ENCODE measurements at places on chromosomes 7 and 10. TPM values are rescaled to one million over a fixed set of nuclear protein-coding genes. Genes with fewer than 3 reads are reported as not detected.
A peak's percentile ranks its signal among the peaks of the same experiment; 100 is the strongest.

Gene LIPA
- 84.5 TPM for total RNA-seq

Gene LRRC61
- 17.1 TPM for total RNA-seq

Gene SAMD9
- total RNA-seq: 11.0 TPM

- H3K4me1 ChIP-seq: no peaks in the 10 kb centered on the region
- no peaks in the 10 kb centered on the region for H3K27me3 ChIP-seq
- H3K4me3 ChIP-seq: no peak overlapping the region
- DNase-seq: no peak
- no peak overlapping the region for H3K27ac ChIP-seq
Measured at GRCh38 chr10:99742254-99742653, 10.2 kb downstream of the CUTC start.

DNA sequence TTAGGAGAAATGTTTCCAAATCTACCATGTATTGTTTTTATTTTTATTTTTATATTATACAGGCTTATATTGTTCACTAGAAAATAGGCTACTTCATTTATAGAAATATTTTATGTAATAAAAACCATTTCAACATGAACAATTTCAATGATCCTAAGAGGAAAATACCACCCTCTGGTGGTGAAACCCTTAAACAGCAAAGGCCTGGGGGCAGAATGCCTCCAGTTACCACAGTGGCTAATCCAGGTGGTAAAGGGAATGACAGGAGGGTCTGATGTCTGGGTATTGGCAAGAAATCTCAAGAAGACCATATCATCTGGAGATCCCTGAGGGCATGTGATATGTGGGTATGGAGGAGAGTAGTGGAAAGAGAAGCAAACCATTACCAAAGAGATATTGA is 19.3 kb downstream of the MACC1 start:
- DNase-seq: no peak
- no peaks in the 10 kb centered on the region for H3K36me3 ChIP-seq
- no peaks in the 10 kb centered on the region for H3K27me3 ChIP-seq
- H3K4me1 ChIP-seq: no peaks in the 10 kb centered on the region

GRCh38 chr10:3928569-3928968 is 143.6 kb upstream of the KLF6 start:
- no peak overlapping the region for H3K4me3 ChIP-seq
- H3K27me3 ChIP-seq: no peaks in the 10 kb centered on the region
- no peaks in the 10 kb centered on the region for H3K36me3 ChIP-seq
- DNase-seq: no peak
- H3K27ac ChIP-seq: no peak overlapping the region

DNA sequence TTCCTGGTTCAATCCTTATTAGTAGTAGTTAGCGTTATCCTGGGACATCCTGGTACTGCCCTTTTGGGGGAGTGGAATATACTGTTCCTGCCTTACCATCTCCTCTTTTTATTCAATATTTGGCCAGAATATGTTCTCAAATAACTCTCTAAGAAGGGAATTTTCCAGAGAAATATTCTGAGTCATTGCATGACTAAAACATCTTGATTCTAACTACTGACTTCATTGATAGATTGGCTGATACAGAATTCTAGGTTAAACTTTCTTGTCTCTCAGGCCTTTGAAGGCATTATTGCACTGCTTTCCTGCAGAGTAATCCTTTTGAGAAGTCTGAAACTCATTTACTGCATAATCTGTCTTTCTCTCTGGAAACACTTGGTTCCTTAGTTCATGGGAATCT is 275.5 kb upstream of the DGKB start:
- H3K36me3 ChIP-seq: no peaks in the 10 kb centered on the region
- H3K27me3 ChIP-seq: no peaks in the 10 kb centered on the region
- no peak overlapping the region for H3K4me3 ChIP-seq
- no peaks in the 10 kb centered on the region for H3K4me1 ChIP-seq
- H3K27ac ChIP-seq: no peak overlapping the region

- no peak overlapping the region for H3K27ac ChIP-seq
- no peaks in the 10 kb centered on the region for H3K27me3 ChIP-seq
- no peaks in the 10 kb centered on the region for H3K36me3 ChIP-seq
- DNase-seq: no peak
Measured at GRCh38 chr7:31997423-31997822, 72.8 kb downstream of the PDE1C start.

DNA sequence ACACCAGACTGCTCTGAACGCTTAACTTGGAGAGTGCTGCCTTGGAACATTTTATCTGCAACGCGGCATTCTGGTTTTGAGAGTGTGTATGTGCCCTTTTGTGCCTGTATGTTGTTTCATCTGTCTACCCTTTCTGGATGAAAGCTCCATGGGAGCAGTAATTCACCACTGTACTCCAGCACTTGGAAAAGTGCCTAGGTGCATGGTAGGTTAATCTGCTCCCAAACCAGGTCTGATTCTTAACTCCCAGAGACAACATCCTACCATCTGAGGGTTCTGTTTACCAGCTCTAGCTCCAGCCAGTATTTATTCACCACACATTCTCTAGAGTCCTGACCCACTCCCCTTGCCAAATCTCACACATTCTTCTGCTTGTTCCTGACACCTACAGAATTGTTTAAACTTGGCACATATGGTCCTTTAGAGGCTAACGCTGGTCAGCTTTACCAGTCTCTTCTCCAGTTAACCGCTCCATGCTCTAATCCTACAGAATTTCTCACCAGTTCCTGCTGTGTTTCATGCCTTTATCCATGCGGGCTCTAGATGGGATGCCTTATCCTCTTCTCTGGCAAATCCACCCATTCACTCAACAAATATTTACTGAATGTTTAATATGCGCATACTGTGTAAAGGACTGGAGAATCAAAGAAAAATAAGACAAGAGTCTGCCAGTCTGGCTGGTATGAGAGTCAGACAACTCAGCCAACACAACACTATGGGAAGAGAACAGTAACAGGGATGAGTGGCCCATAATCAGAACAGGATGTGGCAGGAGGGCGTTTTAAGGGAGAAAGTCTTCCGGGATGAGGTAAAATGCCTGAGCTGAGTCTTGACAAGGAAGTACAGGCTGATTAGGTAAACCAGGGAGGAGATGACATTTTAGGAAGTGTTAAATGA is 46.3 kb downstream of the MTPN start:
- no peak for DNase-seq
- H3K27me3 ChIP-seq: no peaks in the 10 kb centered on the region
- H3K4me3 ChIP-seq: no peak overlapping the region
- H3K4me1 ChIP-seq: peaks cover 3% of the 10 kb centered on the region

DNA sequence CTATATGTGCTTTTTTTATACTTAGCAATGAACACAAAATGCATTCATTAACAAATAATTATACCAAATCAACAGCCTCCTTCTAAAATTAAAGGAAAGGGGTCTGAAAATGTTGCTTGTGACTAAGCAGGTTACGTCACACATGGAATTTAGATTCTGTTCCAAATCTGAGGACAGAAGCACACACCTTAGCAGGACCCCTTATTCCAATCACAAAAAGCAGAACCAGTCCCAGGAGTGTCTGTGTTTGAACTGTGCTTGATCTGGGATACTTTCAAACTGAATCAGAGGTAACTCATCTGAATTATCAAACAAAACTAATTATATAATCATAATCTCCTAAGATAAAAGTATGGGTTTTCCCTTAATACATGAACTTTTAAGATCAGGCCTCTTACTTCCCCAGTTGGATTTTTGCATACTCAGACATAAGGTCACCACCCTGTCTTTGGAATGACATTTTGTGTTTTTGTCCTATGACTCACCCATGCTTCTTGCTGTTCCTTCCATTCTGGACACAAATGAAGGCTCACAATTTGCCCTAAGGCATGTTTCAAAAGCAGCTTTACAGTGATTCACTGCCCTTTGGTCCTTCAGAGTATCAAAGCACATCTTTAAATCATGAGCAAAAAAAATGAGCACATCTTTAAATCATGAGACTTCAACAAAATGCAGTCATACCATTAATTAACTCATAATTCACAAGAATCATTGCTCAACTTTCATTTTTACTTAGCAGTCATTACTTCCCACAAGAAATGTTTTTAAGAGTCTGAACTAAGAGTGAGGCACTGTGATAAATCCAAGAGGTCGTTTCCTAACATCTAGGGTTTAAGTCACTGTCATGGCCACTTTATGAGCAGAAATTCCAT is 35.5 kb downstream of the SEMA3C start:
- DNase-seq: no peak
- no peaks in the 10 kb centered on the region for H3K27me3 ChIP-seq
- no peaks in the 10 kb centered on the region for H3K36me3 ChIP-seq
- no peak overlapping the region for H3K27ac ChIP-seq
- no peak overlapping the region for H3K4me3 ChIP-seq

DNA sequence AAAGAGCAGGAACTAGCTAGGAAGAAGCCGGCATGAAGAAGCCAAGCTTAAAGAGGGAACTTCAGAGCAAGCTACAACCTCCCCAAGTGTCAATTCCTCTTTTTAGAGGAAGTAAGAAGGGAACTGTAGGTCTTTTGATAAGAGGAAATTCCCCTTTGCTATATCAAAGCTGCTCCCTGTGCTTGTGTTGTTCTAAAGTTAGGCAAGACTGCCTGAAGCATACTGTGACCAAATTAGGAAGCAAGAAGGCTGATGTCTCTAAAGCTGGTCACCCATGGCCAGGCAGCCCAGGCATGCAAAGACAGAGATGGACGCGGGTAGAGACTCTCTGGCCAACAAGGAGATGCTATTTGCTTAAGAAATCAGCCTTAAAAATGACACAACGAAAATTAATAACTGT is 87.9 kb downstream of the RNF216 start:
- H3K27me3 ChIP-seq: no peaks in the 10 kb centered on the region
- H3K4me1 ChIP-seq: peaks cover 65% of the 10 kb centered on the region
- H3K27ac ChIP-seq: peak overlapping the region; percentile 93
- peak overlapping the region; percentile 6 for H3K4me3 ChIP-seq
- no peaks in the 10 kb centered on the region for H3K36me3 ChIP-seq
- DNase-seq: peak; percentile 65
